ENCODE measurements at places on chromosomes 1 and 21.

GRCh38 chr1:52925571-52926005 is 1.5 kb upstream of the SCP2 start:
- DNase-seq: no peak

GRCh38 chr21:15252431-15252830 is 187.6 kb upstream of the NRIP1 start:
- no peak for DNase-seq

- no peak for DNase-seq
Observed at GRCh38 chr1:224736619-224737352, 120.7 kb downstream of the CNIH3 start.

GRCh38 chr1:61208831-61209230 is 126.5 kb downstream of the NFIA start:
- no peak for DNase-seq

DNA sequence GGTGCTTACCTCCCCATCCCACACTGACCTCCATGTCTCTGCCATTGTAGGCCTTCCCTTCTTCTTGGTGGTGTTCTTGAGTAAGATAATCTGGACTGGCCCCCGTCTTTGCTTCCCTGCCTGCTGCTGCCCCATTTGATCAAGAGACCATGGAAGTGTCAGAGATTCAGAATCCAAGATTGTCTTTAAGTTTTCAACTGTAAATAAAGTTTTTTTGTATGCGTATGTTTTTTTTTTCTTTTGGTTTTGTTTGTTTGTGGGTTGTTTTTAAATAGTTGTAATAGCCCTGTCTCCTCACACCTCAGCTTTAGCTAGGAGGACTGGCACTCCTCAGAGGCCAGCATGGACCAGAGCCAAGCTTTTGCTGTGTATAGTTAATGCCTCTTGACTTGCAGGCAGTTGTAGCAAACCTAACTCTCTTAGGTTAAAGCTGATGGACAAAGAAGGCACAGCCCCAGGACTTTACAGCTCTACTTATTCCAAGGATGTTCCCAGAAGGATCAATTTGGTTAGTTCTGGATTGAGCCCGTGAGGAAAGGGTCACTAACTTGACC is 5.6 kb upstream of the YBX1 start:
- DNase-seq: no peak

DNA sequence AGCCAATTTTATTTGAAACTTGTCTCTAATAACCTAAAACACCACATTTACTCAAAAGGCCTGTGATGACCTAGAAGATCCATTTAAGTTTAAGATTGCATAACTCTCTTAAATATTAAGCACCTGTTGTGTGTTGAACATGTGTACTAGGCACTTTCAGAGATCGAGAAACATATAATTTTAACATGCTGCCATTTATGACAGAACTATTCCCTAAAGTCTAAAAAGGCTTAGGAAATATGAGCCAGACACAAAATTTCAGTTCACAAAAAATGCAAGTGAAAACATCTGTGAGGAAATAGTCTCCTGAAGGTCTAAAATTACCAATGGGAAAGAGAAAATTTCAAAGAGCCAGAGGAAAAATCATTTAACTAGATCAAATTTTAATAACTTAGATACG is 37.7 kb downstream of the CEP170 start:
- DNase-seq: no peak

- no peak for DNase-seq
Observed at GRCh38 chr1:110305900-110306420, 33.2 kb upstream of the RBM15 start.

- no peak for DNase-seq
Observed at GRCh38 chr1:44281962-44282703, 68.9 kb downstream of the DMAP1 start.

DNA sequence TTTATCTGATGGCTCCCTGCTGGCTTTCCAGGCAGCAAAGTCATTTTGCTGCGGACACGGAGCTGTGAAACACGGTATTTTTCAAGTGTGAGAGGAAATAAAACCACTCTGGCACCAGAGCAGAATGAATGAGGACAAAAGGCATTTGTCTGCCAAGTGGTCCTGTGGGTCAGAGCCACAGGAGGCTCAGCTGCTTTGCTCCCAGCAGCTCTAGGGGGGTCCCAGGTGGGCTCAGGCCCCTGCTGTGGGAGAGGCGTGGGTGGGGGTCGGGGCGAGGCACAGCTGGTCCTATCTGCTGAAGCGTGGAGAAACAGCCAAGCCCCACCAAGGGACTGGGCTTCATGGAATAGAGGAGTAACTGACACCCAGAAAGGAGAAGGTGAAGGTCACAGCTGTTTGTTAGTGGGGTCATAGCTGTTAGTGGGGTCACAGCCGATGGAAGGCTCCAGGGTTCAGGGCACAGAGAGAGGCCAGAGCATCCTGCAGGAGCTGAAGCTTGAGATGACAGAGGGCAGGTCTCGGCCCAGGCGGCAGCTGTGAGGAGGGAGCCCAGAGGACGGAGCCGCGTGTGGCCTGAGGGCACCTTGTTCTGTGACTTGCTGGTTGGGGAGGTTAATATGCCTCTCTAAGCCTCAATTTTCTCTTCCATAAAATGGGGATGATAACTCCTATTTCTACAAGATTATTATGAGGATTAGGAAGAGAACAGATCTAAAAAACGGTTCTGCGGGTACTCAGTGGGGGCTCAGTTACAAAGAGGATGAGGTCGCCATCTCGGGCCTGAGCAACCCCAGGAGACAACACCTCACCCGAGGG is 7.1 kb downstream of the KIF17 start:
- no peak for DNase-seq

GRCh38 chr1:202987922-202988583 is 19.1 kb upstream of the TMEM183A start:
- no peak for DNase-seq

GRCh38 chr1:30756206-30756544 is 1.4 kb downstream of the LAPTM5 start:
- no peak for DNase-seq

GRCh38 chr1:172377565-172377964 is 42.9 kb upstream of the C1orf105 start:
- no peak for DNase-seq

DNA sequence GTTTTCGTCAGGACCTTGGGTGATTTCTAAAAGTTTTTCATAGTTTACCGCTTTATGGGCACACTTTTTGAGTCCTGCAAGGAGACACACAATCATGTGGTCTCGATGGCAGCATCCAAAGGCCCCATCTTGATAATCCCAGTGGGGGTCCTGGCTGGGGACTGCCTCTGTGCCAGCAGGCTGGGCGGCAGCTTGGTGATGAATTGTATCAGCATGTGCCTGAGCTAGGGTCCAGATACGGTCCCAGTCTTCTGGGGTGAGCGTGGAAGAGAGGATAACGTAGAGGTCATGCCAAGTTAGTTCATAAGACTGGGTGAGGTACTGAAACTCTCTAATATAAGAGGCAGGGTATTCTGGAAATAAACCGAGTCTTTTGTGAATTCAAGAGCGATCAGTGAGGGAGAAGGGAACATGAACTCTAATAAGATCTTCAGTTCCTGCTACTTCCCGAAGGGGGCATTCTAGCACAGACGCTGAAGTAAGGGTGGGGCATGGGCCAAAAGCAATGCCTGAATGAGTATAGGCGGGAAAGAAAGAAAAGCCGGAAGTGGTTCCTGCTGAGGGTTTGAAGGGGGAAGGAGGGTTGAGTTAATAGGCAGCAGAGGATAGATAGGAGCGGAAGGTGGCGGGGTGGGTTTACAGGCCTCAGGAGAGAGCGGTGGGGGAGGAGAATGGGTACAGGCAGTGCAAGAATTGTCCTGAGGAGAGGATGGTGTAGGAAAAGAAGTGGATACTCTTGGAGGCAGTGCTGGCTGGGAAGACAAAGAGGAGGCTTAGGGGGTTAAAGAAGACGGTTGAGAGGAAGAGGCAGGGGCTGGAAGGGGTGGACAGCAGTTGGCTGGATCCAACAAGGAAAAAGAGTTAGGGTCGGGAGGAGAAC is 1.6 kb downstream of the ERVH48-1 start:
- DNase-seq: peak; percentile 28

DNA sequence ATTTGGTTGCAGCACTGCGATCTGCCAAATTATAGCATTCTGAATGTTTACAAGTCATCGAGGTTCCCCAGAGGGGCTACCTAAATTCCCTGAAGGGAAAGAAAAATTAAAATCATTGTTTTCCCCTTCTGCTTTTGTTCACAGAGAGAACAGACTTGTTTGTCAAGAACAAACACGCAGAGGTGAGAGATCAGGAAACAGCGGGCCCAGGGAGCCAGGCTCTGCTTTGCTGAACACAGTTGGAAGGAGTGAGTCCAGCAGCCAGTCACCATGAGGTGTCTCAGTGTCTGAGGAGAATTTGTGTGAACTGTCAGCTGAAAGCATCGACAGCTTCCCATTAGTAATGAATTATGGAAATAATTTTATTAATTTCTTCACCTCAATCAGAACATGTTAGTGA is 52.5 kb downstream of the RWDD3 start:
- no peak for DNase-seq

- no peak for DNase-seq
Observed at GRCh38 chr1:20380616-20381035, 90.0 kb downstream of the VWA5B1 start.

DNA sequence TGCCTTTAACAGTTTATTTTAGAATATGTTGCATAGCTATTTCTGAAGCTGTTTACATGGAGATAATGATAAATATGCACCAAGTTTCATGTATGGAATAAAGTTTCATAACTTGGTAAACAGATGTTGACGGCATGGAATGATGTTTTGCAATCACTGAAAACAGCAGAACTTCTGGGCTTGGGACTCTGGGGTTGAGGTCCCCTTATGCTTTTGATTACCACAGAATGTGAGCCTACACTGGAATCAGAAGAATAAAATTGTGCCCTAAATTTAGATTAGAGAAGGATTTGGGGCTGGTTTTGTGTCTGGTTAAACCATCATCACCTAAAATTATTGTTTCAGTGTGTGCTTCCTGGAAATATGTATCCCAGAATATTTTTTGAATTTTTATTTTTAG is 11.1 kb downstream of the KRTAP24-1 start:
- DNase-seq: no peak

DNA sequence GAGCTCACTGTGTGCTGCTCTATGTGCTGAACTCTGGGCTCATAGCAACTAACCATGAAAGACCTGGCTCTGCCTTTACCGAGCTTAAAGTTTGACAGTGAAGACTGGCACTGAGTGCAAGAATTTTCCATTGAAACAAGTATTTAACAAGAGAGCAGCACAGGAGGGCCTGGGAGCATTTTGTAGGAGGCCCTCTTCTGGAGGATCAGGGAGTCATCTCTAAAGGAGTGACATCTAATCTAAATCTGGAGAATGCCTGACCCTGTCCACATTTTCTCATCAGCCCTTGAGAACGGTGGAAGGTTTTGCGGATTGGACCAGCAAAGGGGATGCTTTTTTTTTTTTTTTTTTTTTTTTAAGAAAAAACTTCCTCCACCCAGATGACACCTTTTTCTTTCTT is 150.8 kb downstream of the ROR1 start:
- DNase-seq: no peak

DNA sequence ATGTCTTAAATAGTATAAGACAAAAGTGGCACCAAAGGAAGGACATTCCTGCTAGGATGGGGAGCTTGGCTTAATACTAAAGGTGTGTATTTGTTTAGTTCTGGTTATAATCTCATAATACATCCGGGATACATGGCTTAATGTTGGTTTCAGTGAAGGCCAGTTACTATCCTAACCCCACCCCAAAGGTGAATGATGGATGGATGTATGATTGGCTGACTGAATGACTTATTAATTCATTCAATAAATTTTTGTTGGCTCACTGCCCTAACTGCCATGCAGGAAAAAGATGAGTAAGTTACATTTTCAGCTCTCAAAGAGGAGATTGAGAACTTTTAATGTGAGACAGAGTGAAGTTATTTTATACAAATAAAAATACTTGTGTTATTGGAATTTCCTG is 52.2 kb downstream of the PHACTR4 start:
- no peak for DNase-seq

- no peak for DNase-seq
Observed at GRCh38 chr1:10537082-10537766, 62.5 kb downstream of the PEX14 start.

- no peak for DNase-seq
Observed at GRCh38 chr1:10903821-10904220, 107.4 kb upstream of the CASZ1 start.

GRCh38 chr1:38465460-38465859 is 394.1 kb downstream of the RRAGC start:
- DNase-seq: no peak

- no peak for DNase-seq
Observed at GRCh38 chr1:150973836-150974579, 627 bp downstream of the CERS2 start.

GRCh38 chr1:104467590-104467989 is 717.9 kb downstream of the AMY1C start:
- no peak for DNase-seq

DNA sequence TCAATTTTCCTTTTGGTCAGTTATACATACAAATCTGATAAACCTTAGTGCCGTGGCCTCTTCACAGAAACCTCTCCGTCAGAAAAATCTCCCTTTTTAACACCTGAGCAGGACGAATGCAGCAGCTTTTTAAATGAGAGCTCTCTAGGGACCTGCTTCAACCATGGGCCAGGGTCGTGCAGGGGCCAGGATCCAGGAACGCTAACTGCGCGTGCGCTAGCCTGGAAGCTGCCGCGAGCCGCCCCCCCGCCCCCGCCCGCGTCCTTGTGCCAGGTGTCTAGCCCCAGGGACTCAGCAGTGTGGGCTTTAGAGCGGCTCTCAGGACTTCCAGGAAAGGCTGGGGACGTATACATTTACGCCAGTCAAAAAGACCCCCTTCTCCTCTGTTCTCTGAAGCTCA is 136.8 kb upstream of the FMN2 start:
- DNase-seq: no peak

DNA sequence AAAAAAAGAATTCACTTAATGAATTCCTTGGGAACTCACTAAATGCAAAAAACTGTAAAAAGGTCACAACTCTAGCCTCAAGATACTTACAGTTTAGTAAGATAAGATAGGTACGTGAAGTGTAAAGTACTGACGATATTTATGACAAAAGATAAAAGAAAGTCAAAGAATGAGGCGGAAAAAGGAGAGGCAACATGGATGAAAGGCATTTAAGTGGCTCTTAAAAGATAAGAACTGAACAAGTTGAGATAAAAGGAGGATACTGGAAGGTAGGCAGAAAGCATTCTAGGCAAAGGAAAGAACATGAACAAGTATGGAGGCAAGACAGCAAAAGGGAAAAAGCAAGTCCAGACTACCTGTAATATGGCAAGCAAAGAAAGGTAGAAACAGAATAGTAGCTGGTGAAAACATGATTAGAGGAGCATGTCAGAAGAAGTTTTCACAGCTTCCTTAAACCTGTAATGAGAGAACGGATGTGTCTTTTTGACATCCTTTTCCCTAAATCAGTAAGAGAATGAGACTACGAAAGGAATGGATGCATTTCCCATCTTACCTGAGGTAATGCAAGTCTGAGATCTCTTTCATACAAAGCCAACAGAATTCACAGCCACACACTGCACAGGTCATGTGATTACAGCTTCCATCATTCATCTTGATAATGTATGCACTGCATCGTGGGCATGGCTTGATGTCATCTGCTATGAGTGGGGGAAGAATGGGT is 16.8 kb downstream of the RNF19B start:
- no peak for DNase-seq

- DNase-seq: no peak
Observed at GRCh38 chr21:43868461-43868860, 3.4 kb downstream of the AGPAT3 start.

GRCh38 chr1:213369465-213369864 is 318.4 kb downstream of the RPS6KC1 start:
- no peak for DNase-seq
